Nasal cavity respiratory epithelium epithelial cell of viscerocranial mucosa (primary cell): ENCODE measurements at places on chromosomes 5 and 9. TPM values are rescaled to one million over a fixed set of nuclear protein-coding genes. Genes with fewer than 3 reads are reported as not detected.

The COL27A1 gene
- 3.1 and 10.5 TPM in 2 replicates for total RNA-seq

The CTXN3 gene
- total RNA-seq = not detected in 2 replicates

The ECM2 gene
- total RNA-seq = 1.7 and 11.0 TPM in 2 replicates

The PCDHGC4 gene
- total RNA-seq = 0.34 and 1.2 TPM in 2 replicates

The FABP6 gene
- under 0.01 and 0.64 TPM in 2 replicates for total RNA-seq

The FYB1 gene
- 0.34 and 16.9 TPM in 2 replicates for total RNA-seq

The STPG3 gene
- total RNA-seq = not detected in 2 replicates

The ZBTB34 gene
- 7.2 and 13.9 TPM in 2 replicates for total RNA-seq

The SH3RF2 gene
- 14.4 and 32.2 TPM in 2 replicates for total RNA-seq

The LECT2 gene
- total RNA-seq = not detected in 2 replicates

The C9orf50 gene
- not detected in 2 replicates for total RNA-seq

The ACSL6 gene
- total RNA-seq = under 0.01 and 0.14 TPM in 2 replicates

The MBLAC2 gene
- total RNA-seq = 4.4 and 7.3 TPM in 2 replicates

The EQTN gene
- 0.14 TPM in 1 of 2 replicates, not detected in the other for total RNA-seq

The SRA1 gene
- 19.9 and 47.5 TPM in 2 replicates for total RNA-seq

The CCDC183 gene
- under 0.01 and 0.28 TPM in 2 replicates for total RNA-seq

The BTNL3 gene
- not detected in 2 replicates for total RNA-seq

The HACD4 gene
- 1.7 and 7.9 TPM in 2 replicates for total RNA-seq

The TMC1 gene
- 0.71 and 1.0 TPM in 2 replicates for total RNA-seq

The PCDHGA3 gene
- under 0.01 and 0.36 TPM in 2 replicates for total RNA-seq

The TAS2R1 gene
- total RNA-seq = not detected in 2 replicates

The KDM3B gene
- 40.0 and 64.7 TPM in 2 replicates for total RNA-seq

The PLEKHG4B gene
- 0.07 TPM in 1 of 2 replicates, not detected in the other for total RNA-seq

The UBE2B gene
- total RNA-seq = 27.3 and 41.6 TPM in 2 replicates

The SUSD3 gene
- 0.78 TPM in 1 of 2 replicates, not detected in the other for total RNA-seq

The PHF2 gene
- 12.6 and 20.5 TPM in 2 replicates for total RNA-seq

The TMEFF1 gene
- 0.21 and 0.34 TPM in 2 replicates for total RNA-seq

The DNM1 gene
- 0.34 and 2.6 TPM in 2 replicates for total RNA-seq

The IL3 gene
- total RNA-seq = not detected in 2 replicates

The EIF4EBP3 gene
- total RNA-seq = 3.1 and 3.8 TPM in 2 replicates

The ANKRD31 gene
- 0.21 and 0.34 TPM in 2 replicates for total RNA-seq

The SLC6A7 gene
- total RNA-seq = not detected in 2 replicates

The PCDHGB2 gene
- total RNA-seq = under 0.01 and 1.7 TPM in 2 replicates

The F2R gene
- total RNA-seq = 7.5 and 24.3 TPM in 2 replicates

The ACTBL2 gene
- 0.50 TPM in 1 of 2 replicates, not detected in the other for total RNA-seq

The OGN gene
- not detected in 2 replicates for total RNA-seq

The MAMDC4 gene
- total RNA-seq = 1.4 and 6.5 TPM in 2 replicates

The DBH gene
- not detected in 2 replicates for total RNA-seq

The FAM153A gene
- total RNA-seq = under 0.01 and 1.6 TPM in 2 replicates

The GARIN3 gene
- total RNA-seq = not detected in 2 replicates

The ANKH gene
- 14.0 and 18.6 TPM in 2 replicates for total RNA-seq

The NOXA1 gene
- 0.68 and 3.3 TPM in 2 replicates for total RNA-seq

The PDE6A gene
- 0.36 TPM in 1 of 2 replicates, not detected in the other for total RNA-seq

The SETD9 gene
- 8.8 and 13.7 TPM in 2 replicates for total RNA-seq

The CDH18 gene
- under 0.01 TPM in 1 of 2 replicates, not detected in the other for total RNA-seq

The ZNF346 gene
- total RNA-seq = 5.8 and 12.1 TPM in 2 replicates

The DOCK2 gene
- 0.14 TPM in 1 of 2 replicates, not detected in the other for total RNA-seq

The SLC6A18 gene
- total RNA-seq = not detected in 2 replicates

The SLC36A2 gene
- not detected in 2 replicates for total RNA-seq
